ENCODE measurements at places on chromosomes 11 and 22.
A peak's percentile ranks its signal among the peaks of the same experiment; 100 is the strongest.

- DNase-seq = no peak
Measured at GRCh38 chr11:133830931-133831907, 14.1 kb downstream of the SPATA19 start.

- DNase-seq = no peak
Measured at GRCh38 chr11:117919341-117919740, 9.9 kb downstream of the TMPRSS13 start.

DNA sequence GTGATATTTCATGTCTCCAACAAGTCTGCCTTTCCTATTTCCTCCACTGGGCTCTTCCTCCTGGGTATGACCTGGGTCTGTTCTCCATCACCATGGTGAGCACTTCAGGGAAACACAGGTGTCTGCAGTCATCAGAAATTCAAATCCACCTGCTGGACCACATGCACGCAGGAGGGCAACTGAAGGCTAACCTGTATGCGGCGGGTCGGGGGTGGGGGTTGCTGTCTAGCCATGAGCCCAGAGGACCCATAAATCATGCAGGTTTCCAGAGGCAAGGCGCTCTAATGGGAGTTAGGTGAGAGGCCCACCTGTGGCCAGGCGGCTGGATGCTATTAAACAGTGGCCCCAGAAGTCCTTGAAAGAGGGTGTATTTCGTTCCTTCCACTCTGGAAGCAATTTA is 11.1 kb upstream of the PAMR1 start:
- DNase-seq = no peak

DNA sequence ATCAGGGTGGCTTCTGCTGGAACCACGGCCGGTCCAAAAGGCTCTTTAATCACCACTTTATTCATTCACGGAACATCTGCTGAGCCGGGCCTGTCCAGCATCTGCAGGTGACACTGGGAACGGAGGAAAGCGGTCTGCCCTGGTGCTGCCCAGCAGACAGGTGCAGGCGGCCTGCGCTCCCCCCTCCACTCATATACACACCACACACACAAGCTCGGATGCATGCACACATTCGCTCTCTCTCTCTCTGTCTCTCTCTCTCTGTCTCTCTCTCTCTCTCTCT is 736.9 kb downstream of the BRD1 start:
- DNase-seq = no peak

DNA sequence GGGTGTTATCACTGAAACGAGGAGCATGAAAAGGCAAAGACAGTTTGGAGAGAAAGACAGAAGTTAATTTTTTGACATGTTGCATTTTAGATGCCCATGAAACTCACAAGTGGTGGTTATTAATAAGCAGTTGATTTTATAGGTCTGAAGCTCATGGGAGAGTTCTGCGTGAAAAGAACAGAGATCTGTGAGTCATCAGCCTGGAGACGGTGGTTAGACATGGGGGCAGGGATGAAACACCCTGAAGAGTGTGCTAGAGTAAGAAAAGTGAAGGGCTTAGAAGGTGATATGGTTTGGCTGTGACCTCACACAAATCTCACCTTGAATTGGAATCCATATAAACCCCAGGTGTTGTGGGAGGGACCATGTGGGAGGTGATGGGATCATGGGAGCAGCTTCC is 289.1 kb upstream of the ISX start:
- no peak for DNase-seq

DNA sequence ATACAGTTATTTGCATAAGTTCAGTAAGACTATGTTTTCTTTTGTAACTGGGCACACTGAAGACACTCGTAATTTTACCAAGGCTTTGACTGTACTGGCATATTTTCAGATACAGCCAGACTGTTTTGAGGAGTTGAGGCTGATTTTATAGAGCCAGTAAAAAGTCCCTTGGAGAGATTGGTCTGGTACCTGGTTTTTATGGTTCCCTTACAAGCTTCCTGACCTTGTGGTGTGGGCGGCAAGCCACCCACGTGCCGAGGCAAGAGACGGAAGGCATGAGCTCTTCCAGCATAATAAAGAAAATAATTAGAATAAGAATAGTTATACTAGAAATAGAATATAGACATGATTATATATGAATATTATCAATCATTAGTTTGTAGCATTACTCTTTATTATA is 11.3 kb upstream of the GSTP1 start:
- no peak for DNase-seq

GRCh38 chr11:33551051-33551450 is 149.6 kb downstream of the C11orf91 start:
- DNase-seq = no peak

DNA sequence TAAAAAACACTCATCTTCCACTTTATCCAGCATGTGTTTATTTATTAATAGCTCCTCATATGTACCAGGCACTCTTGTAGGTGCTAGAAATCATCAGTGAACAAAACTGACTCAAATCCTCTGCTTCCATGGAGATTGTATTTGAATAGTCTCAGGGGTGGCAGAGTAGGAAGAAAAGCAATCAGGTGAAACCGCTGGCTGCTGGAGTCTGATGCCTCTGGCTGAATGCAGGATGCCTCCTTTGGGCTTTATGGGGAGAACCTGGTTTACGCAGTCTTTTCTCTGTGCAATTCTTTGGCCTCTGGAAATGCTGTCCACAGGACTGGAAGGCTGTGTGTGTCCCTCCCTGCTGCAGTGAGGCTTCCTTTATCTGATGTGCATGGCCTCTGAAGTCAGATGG is 12.8 kb upstream of the OSBP2 start:
- DNase-seq = no peak

GRCh38 chr11:119175493-119176077 is 7.1 kb downstream of the NLRX1 start:
- no peak for DNase-seq

DNA sequence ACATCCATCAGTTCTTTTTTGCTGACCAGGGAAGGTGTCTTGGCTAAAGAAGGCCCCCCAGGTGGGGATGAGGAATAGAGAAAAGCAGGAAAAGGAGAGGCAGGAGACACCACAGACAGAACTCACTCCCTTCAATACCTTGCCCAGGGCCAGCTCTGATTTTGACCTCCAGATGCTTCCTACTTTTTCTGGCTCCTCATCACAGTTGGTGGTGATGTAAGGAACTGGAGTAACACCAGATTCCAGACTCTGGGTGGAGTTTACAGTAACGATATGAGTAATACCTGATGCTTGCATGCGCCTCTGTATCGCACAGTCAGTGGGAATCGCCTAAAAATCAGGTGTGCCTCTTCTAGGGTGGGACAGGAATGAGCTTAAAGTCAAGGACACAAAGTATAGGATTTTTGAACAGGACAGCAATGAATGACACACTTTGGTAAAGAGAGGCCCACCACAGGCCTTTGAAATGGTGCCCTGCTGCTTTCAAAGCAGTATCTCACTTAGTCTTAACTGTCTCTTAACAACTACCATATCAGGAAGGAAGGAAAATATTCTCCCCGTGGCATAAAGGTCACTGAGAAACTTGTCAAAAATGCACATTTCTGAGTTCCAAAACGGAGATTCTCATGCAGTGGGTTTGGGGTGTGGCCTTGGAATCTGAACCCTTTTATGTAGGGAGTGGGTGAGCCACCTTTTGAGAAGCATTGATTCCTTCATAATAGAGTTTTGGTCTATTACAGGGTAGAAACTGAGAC is 140.8 kb downstream of the SNX19 start:
- DNase-seq = peak; percentile 55

Measured in fibroblast of skin of scalp (primary cell).